Urinary bladder (tissue), 4 donors: ENCODE measurements at places on chromosomes 1 and 21. TPM values are rescaled to one million over a fixed set of nuclear protein-coding genes. Genes with fewer than 3 reads are reported as not detected.

C8A gene
- not detected for total RNA-seq

TFF2 gene
- total RNA-seq, result not detected

- DNase-seq, result no peak
These were observed 43.3 kb upstream of the RABGAP1L start for GRCh38 chr1:174116042-174116441.

- no peak for DNase-seq
These were observed 218.8 kb downstream of the ZP4 start for GRCh38 chr1:237671935-237672334.
